ENCODE measurements at places on chromosomes 5 and 9.

DNA sequence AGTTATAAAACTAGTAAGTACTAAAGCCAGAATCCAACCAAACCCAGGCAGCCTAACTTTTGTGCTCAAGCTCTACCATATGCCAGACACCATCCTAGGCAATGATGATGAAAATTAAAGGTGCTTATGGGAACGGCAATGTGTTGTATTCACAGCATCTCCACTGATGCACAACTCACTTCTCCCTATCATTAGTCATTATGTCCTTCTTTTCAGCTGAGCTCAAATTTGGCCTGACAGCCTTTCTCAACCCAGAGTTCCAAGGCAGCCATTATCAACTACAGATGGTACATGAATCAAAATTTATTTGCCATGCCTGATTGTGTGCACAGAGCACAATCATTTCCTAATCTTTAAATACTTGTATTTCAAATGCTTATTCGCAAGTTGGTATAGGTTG is 121.6 kb upstream of the TNPO1 start:
- no peak for DNase-seq

DNA sequence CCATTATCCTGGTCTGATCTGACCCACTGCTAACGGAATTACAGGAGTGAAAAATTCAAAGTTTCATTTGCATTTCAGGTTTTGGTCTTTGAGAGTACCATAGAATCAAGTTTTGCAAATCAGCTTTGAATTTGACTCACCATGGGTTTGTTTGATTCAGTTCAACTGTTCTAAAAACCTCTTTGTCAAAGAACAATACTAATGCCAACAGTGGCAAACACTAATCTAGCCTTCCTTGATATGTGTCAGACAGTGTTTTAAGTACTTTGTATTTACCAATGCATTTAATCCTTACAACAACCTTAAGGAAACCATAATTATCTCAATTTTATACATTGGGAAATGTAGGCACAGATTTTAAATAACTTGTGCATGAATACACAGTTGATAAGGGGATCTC is 10.1 kb upstream of the FSD1L start:
- DNase-seq: no peak

DNA sequence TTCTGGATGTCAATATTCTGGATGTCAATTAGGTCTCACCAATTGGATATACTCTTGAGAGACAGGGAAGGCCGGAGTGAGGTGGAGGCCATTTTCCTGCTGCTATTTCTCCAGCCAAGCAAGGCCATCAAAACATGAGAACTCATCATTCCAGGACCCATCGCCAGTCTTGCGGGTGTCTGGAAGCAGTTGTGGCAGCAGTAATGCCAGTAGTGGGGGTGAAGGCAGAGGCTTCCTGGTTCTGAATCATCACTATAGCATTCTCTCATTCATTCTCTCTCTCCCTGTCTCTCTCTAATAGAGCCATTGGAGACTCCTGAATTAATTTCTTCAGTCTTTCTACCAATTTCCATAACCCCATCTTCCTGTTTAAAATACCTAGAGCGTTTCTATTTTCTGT is 71.8 kb downstream of the EGFLAM start:
- no peak for DNase-seq

DNA sequence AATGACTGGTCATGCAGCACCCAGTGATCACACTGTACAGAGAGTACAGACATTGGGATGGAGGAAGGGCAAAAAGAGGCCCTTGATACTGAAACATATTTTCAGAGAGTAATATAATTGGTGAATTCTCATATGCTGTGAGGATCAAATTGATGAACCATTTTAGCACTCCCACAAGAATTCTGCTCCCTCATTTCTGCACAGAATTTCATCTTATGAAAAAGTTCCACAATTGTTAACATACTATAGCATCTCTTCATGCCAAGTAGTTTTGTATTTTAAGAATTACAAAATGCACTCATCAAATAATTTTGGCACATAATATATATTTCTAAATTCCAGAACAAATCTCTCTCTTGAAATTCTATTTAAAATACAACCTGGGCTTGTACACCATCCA is 351.2 kb downstream of the PDE4D start:
- DNase-seq: no peak

DNA sequence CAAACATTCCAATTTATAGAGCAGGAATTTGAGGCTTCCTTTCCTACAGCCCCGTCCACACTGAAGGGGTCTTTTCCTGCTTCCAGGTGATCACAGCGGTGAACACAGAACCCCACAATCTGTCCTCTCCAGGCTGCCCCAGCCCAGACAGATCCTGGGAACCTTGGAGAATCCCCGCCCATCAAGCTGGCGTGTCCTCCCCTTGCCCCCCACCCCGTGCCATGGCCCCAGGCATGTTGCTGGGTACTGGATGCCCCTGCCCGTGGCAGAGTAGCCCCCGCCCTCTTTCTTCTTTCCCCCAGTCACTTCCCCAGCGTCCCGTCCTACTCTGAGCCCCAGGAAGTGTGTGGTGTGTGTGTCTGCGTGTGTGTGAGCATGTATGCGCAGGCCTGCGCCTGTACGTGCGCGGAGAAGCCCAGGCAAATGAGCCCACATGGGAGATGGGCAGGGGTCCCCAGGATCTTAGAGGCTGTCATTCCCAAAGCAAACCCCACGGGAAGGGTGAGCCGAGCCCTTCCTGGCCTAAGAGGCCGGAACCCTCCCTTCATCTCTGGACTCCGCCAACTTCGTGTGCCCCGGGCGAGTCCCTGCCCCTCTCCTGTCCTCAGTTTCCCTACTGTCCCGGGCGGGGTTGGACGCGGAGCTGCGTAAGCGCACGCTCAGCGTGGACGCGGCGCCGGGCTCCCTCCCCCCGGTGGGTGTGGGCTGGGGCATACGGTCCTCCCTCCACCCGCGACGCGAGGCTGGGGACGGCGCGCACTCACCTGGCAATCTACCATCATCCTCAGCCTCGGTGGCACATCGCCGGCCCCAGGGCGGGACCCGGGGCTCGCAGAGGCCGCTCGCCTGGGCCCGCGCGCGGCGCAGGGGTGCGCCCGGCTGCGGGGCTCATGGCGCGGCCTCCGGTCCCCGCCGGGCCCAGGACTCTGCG is 15.2 kb downstream of the GBGT1 start:
- DNase-seq: peak; percentile 82

- no peak for DNase-seq
Observed at GRCh38 chr5:141908796-141909195, 14.9 kb upstream of the DELE1 start.

- DNase-seq: no peak
Observed at GRCh38 chr5:132915681-132916080, 42.2 kb downstream of the LEAP2 start.

DNA sequence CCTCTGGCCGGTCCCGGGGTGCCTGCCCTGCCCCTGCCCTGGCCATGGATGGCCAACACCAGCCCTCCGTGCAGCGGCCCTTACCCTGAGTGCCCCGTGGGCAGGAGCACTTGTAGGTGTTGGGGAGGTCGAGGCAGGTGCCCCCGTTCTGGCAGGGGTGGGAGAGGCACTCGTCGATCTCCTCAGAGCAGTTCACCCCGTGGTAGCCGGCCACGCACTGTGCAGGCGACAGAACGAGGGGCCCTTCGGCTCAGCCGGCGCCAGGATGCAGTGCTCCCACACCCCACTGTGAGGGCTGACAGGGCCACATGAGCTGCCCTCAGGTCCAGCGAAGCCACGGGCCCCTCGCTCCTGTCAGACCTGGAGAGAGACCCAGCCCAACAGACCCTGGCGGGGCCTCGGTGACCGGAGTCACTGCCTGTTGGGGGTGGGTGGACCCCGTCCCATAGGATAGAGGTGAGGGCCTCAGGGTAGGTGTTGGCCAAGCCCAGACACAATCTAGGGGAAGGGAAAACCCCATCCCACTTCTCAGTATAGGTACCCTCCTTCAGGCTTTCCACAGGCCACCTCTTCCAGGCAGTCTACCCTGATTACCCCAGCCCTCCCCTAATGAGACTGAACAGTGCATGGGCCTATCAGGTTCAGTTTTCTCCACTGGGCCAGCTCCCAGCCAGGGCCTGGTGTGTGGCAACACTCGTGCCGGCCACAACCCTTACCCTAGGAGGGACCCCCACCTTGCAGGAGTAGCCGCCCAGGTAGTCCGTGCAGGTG is 24.6 kb upstream of the SEC16A start:
- DNase-seq: no peak
